ENCODE measurements at places on chromosomes 11 and 22. TPM values are rescaled to one million over a fixed set of nuclear protein-coding genes. Genes with fewer than 3 reads are reported as not detected.

DNA sequence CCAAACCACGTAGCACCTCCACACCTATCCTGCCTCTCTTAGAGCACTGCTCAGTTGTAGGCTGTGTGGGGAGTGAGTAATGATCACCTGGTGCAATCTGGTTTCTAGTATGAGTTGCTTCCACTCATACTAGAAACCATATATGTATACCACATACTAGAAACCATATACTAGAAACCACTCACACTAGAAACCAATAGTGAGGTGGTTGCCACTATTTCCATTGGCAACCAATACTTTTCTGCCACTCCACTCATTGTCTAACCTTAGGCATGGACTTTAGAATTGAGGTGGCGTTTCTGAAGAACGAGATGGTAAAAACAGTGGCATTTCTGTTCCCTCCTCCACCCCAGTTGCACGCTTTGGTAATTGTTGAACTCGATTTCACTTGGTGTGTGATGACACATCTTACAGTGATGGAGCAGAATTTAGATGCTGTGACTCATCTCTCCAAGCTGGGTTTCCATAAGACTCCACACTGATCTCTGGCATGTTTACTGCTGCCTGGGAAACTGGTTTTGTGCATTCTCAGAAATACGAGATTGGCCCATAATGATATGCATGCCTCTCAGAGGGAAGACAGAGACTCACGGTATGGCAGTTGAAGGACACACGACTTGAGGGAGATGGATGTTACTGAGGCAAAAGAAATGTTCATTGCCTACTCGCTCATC is 82.9 kb downstream of the KIRREL3 start:
- DNase-seq, result peak; percentile 92

GRCh38 chr22:30890686-30891442 is 77.7 kb downstream of the MORC2 start:
- peak; percentile 13 for DNase-seq

GRCh38 chr11:75189911-75190310 is 39.0 kb downstream of the SLCO2B1 start:
- DNase-seq, result no peak

DNA sequence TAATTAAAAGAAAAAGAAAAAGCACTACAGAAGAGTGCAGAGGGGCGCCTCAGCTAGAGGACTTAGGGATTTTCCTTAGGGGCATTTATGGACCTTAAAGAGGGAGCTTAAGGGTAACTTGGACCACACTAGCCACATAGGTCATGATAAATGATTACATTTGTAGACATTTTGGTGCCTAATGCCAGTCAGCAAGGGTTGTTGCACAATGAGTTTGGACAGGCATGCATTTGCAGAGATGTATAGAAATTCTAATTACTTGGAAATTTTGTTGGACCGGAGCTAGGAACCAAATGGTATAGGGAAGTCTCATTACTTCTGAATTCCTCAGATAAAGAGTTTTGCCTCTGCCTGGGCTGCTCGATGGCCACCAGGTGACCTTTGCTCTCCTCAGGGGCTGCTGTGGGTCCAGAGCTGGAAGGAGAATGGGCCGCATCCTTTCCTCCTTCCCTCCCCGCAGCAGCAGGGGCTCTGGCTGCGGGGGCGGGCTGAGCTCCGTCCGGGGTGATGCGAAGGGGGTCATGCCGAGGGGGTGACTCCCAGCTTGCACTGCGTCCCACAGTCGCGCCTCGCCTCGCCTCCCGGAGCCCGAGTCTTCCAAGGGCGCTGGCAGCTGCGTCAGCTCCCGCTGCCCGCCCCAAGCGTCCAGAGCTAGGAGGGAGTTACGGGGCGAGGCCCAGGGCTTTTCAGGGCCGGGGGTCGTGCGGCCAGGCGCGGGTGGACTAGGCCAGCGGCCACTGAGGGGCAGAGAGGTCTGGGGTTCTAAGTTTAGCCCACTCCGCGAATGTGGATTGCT is 20.3 kb upstream of the MALAT1 start:
- DNase-seq, result no peak

DNA sequence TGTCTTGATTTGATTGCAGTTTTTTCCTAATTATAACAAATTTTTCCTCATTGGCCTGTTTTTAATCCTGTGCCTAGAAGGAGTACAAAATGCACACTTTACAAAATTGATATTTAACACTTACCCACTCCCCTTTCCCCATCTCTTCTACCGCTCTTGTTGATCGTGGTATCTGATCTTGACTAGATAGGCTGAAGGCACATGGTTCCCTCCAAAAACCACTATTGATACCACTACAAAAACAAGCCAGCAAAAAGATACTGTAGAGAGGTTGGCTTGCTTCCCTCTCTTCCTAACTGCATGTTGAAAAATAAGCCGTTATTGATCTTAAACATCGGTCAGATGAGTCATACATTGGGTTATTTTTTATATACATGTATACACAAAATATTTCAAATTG is 14.6 kb upstream of the ZNF143 start:
- no peak for DNase-seq

- DNase-seq, result no peak
Observed at GRCh38 chr11:1490651-1491050, 4.1 kb upstream of the MOB2 start.

GRCh38 chr11:68026391-68027105 is 3.9 kb upstream of the NDUFS8 start:
- no peak for DNase-seq

DNA sequence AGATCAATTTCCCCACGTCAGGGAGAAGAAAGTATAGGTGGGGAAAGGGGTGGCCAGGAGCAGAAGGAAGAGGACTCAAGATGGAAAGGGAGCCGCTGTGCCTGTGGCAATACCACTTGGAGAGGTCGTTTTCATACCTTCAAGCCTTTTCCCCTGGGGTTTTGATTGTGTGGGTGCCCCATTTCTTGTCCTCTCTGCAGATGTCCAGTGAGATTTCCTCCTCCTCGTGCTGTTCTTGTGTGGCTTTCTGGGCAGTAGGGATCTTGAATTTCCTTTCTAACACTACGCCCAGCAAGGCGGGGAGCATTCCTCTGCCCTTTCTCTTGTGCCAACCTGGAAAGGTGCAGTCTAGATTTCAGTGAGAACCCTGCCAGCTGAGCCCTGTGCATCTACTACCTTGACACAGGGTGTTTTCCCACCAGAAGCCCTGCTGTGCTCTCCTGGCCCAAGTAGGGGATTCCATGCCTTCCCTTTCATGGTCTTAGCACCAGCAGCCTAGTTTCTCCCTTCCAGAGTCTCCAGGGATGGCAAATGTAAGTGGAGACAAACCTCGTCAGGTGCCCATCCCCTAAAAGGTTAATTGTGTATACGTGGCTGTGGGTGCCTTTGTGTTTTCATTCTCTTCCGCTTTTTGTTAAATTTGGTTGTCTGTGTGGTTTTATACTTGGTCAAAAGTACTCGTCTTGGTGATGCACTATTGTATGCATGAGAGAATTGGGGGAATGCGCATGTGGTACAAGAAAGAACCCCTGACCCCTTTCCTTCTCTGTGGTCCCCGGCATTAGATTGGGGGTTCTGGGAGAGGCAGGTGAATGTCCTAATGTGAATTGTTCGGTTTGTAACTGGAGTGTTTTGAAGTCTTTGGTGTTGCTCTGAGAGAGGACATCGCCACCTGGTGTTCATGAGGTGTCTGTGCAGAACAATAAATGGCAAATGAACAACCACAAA is 71.4 kb upstream of the MPEG1 start:
- DNase-seq, result peak; percentile 39

DNA sequence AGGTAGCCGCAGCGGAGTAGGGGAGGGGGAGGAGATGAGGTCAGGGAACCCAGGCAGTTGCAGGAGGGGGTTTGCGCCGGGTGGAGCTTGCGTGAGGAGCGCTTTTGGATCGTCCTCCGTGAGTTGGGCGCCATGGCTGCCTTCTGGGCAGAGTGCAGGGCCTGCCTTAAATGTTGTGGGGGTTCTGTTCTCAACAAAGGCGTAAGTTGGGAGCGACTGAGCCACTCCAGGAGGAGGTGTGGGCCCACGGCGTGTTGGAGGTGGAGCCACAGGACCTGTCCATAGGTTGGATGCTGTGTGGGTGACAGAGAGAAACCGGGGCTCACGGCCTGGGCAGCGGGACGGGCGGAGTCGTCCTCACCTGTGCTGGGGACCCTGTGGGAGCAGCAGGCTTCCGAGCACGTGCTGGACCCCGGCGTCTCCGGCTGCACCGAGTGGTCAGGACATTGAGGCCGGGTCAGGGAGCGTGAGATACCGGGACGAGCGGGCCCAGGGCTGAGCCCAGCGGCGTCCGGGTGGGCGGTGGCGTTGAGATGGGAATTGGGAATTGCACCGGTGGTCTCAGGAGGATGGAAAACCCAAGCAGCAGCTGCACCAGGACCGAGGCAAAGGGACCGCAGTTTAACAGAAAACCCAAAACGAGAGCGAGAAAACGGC is 977 bp upstream of the PGGHG start:
- no peak for DNase-seq

- no peak for DNase-seq
Observed at GRCh38 chr11:61968758-61969390, 1.4 kb upstream of the FTH1 start.

- DNase-seq, result no peak
Observed at GRCh38 chr11:32012049-32012448, 78.8 kb upstream of the RCN1 start.

- DNase-seq, result peak; percentile 53
Observed at GRCh38 chr11:6443269-6444003, 2.6 kb upstream of the HPX start.

DNA sequence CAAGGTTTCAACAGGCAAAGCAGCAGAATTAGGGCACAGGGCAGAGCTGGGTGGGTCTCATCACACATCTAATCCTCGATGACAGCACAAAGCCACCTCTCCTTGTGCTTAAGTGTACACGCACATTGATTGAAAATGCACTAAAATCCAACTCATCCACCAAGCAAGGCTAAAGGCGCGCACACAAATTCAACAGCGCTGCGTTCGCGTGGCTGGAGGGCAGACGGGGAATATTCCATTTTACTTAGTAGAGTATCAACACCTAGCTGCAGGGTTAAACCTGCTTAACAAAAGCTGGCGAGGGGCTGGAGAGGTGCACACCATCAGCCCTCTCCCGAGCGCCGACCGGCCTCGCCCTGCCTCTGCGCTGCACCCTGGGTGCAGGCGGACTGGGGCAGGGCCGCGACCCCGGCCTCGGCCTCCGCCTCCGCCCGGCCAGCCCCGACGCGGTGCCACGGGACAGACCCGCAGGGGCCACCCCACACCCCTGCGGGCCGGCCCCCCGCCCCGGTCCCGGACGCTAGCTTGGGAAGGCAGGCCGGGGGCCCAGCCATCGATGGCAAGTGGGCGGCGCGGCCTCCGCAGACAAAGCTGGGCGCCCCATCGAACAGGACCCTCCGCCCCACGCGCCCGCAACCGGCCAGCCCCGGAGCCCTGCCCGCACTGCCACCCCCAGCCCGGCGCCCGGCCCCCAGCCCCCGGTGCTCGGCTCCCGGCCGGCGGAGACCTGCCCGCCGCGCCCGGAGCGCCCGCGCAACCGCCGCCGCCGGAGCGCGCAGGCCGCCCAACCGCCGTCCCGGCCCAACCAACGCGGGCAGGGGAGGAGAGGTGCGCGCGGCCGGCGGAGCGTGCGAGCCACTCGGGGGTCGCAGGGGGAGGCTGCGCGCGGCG is 929 bp downstream of the PRDM10 start:
- peak; percentile 12 for DNase-seq

DNA sequence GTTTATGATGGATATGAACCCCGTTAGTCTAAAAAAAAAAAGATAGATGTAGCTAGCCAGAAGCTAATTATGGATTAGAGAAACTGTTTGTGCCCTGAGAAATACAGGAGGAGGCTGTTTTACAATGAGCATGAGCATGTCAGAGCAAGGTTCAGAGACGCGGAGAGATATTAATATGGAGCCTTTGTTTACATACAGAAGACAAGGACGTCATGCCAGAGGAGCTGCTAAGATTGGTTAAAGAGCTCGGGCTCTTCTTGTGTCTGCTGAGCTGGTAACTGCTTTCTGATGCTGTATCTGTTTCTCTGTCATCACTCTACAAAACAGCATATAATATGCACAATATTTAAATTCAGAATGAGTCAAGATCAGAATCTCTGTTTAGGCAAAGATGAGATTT is 24.9 kb upstream of the CCDC89 start:
- DNase-seq, result no peak

- DNase-seq, result no peak
Observed at GRCh38 chr11:117950993-117951961, 22.1 kb upstream of the TMPRSS13 start.

DNA sequence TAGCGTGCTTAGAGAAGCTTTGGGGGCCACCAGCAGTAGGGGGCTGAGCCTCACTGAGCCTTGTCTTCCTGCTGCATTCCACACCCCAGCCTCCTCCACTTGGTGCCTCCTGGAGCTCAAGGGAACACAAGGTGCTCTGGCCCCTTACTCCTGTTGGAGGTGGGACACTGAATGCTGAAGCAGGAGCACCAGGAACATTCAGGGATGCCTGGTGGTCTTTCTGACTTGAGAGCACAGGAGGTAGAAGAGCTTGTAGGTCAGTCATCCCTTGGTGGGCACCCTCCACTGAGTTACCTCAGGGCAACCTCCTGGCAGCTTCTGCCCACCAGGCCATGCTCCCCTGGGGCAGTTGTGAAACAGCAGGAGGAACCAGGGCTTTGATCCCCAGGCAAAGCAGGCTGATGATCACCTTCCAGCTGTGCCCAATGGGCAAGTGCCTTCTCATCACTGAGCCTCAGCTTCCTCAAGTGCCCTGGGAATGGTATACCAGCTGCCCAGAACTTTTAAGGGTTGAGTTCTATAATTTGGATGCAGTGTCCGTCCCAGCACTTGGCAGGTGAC is 50.1 kb downstream of the CABIN1 start:
- DNase-seq, result no peak

DNA sequence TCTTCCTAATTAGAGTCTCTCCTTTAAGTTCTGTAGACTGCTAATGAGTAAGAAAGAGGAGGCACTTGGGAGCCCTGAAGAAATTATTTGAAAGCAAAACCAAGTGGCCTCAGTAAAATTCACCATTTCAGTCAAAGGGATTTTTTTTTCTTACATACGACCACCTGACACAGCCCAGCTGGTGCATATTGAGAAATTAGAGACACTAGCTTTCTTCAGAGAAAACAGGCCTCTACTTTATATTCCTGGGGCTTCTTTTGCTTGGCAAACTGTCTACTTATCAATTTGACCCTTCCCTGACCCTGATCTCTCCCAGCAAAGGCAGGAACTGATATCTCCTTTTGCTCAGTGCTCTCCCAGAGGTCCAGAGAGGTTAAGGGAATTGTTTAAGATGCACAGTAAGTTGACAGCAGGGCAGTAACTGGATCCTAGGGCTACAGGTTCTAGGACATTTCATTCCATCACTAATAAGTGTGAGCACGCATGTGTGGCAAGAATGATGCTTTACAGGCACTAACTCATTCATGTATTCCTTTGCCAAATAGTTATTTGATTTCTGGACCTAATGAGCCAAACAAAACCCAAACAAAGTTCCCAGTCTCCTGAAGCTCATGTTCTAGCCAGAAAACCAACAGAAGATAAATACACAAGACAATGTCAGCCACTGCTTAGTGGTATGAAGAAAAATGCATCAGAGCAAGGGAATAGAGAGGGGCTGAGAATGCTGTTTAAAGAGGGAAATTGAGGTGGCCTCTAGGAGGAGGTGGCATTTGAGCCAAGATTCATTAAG is 467.6 kb downstream of the SOX6 start:
- DNase-seq, result no peak

CABP7 gene
- total RNA-seq, result 0.04 TPM

ARHGAP8 gene
- total RNA-seq, result 2.5 TPM

SULT4A1 gene
- not detected for total RNA-seq

OR5AL1 gene
- total RNA-seq, result not detected

TMEM86A gene
- 3.5 TPM for total RNA-seq

DEUP1 gene
- not detected for total RNA-seq

POU2AF2 gene
- not detected for total RNA-seq

NELL1 gene
- total RNA-seq, result 0.02 TPM
